GM18507 (cell line): ENCODE measurements at places on chromosomes 6 and 20.

GRCh38 chr6:36386495-36387439, 702 bp downstream of the ETV7 start:
- no peak for DNase-seq

DNA sequence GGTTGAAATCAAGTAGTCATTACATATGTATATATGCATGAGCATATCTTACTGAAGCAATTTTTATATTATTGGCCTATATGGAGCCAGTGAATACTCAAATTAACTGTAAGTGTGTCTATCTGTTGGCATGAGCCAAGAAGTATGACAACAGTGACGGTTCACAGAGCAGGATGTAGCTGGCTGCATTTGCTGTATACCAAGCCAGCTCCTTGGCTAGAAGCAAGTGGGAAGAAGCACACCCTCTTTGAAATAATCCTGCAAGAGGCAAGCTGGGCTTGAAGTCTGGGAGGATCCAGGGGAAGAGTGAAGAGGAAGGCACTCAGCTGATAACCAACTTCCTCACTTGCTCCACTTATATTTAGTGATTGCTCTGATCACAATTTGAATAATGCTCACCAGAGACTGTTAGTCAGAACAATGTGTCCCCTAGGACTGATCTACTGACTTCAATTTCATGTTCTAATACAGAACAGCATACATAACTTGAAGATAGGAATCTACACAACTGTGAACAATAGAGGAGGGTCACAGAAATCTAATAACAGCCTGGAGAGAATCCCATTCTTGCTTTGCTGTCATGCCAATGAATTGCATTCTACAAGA, 497.3 kb downstream of the PRKN start:
- DNase-seq = no peak

GRCh38 chr6:21633511-21634109, 40.1 kb downstream of the SOX4 start:
- no peak for DNase-seq

DNA sequence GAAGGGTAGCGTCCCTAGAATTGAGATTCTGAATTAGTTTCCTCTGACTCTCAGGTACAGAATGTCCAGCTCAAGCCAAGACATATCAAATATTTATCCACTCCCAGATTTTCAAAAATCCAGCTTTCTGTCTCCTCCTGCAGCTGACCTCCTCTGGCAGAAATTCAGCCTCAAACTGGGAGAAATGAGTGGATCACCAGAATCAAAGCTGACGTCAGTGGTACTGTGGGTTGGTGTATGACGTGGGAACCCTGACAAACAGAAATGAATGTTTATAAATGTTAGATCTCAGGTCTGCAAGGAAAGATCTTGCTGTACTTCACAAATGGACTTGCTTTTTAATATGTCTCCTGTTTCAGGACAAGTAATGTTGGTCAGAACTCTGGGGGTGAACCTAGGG, 595.0 kb downstream of the PTPRT start:
- DNase-seq = no peak

DNA sequence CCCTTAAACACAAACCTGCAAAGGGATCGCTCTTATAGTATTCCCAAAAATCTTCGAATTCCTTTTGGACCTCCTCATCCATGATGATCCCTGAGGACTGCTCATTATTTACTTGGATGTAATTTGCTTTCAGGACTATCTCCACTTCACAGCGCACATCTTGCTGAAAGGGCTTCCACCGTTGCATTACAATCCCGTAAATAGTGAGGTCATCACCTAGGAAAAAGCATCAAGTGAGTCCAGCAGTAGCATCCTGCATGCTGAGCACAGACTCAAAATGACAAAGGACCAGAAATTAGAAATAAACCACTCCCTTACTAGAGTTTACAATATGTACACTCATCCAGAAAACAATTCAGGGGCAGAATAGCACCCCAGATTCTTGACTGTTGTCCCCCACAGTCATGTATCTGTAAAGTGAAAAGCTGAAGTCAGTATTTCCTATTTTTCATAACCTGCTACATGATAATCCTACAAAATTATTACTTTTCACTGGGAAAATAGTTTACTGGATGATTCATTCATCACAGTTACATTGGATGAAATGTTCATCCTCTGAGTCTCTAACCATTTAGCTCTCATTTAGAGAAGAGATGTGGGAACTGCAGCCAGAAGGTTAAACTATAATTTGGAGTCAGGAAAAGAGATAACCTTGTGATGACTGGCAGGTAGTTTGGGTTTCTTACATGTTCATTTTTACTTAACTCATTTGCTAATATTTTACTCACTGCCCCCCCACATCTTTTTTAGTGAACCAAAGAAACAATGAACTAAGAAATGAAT, 17.2 kb downstream of the MCM9 start:
- DNase-seq = no peak

- DNase-seq = no peak
These were observed 39.7 kb downstream of the ZC3H12D start for GRCh38 chr6:149445095-149445466.

- DNase-seq = no peak
These were observed 75.1 kb downstream of the CDC40 start for GRCh38 chr6:110255211-110255750.

DNA sequence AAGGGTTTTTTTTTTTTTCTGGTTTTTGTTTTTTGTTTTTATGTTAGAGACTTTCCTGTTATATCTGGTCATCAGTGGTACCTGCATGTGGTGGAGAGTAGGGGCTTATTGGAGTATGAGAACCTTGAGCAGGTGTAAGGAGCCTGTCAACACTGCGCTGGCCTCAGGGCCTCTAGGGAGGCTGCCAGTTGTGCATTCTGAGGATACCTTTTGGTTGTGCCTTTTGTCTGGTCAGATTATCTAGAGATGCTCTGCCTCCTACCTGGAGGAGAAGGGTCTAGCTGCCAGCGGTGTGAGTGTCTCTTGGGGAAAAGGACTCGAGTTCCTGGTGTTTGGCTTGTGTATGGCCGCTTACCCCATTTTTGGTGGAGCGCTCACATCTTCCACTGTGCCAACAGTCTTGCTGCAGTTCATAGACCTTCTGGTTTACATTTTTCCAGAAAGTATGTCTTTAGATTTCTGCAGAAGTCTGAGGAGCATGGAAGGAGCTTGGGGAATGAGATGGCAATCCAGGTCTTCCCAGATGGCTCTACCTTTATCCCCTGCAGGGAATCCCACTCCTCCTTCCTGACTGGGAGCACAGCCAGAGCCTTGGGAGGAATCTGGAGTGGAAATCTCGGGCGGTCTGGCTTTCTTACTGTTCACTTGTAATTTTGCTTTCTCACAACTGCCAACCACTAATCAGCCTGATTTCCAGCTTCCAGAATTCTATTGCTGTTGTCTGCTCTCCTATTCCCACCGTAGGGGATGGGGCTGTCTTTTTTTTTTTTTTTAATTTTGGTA, 49.9 kb downstream of the PTPN1 start:
- no peak for DNase-seq

DNA sequence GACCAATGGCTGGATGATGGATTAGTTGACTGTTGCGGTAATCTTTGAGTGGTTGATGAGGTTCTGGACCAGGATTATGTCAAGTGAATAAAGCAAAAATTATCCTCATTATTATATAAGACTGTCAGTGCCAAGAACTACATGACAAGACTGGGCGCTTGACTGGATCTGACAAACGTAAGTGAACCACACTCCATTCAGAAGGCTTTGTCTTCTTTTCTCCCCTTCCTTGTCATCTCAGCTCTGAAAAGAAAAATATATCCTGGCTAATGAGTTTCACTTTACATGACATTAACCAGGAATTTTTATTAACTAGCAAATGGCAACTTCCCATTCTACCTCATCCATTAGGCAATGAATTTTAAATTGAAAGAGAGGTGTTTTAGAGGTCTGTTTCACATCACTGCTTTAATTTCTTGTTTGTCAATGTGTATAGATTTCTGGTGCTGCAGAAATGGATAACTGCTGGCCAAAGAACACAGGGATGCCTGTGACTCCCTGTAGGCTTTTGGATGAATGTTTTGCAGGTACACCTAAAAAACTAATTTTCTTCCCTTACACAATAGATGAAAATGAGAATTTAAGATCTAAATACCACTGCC, 150.1 kb downstream of the ELOVL4 start:
- no peak for DNase-seq

- DNase-seq = no peak
These were observed 13.5 kb upstream of the MAFB start for GRCh38 chr20:40702504-40702903.

GRCh38 chr6:14174226-14174625, 56.7 kb downstream of the CD83 start:
- DNase-seq = no peak
